ENCODE measurements at places on chromosomes 12 and 14. TPM values are rescaled to one million over a fixed set of nuclear protein-coding genes. Genes with fewer than 3 reads are reported as not detected.
A peak's percentile ranks its signal among the peaks of the same experiment; 100 is the strongest.

GRCh38 chr12:89593873-89594272, 68.0 kb upstream of the POC1B start:
- peak; percentile 45 for DNase-seq

DNA sequence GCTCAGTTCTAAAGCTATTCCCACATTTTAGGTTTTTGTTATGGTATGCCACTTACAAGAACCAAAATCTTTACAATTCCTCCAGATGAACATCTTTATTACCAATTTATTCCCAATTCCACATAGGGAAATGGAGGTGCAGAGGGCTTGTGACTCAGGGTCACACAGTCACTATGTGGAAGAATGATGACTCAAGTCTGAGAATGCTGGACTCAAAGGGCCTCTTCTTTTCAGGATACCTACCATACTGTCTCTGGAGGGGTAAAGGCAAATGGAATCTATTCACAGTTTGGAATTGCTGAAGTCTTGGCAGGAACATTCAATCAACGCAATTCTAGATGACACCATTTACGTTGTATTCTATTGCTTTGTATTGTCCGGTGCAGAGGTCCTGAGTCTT, 48.2 kb upstream of the MANSC4 start:
- no peak for DNase-seq

DNA sequence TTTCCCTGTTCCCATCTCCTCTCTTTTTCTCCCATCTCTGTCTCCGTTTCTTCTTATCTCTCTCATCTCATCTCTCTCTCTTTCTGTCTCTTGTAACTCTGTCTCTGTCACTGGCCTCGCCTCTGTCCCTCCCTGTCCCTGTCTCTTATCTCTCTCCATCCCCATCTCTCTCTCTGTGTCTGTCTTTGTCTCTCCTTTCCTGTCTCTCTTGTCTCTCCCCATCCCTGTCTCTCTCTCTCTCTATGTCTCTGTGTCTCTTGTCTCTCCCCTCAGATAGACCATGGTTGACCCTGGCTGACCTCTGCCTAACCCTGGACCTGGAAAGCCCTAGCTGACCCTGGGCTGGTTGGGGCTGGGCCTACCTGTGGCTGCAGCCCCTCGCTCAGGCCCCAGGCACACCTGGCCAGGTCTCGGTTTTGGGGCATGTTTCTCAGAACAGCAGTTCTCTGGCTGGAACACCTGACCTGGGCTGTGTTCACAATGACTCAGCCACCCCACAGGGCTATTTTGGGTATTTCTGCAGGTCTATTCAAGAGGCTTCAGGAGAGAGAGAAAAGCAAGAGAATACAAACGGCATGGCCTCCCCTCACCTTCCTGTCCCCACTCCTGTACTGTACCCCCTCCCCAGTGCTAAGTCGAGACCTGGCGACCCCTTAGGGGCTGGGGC, 174.4 kb downstream of the TMEM121 start:
- DNase-seq, result no peak

DNA sequence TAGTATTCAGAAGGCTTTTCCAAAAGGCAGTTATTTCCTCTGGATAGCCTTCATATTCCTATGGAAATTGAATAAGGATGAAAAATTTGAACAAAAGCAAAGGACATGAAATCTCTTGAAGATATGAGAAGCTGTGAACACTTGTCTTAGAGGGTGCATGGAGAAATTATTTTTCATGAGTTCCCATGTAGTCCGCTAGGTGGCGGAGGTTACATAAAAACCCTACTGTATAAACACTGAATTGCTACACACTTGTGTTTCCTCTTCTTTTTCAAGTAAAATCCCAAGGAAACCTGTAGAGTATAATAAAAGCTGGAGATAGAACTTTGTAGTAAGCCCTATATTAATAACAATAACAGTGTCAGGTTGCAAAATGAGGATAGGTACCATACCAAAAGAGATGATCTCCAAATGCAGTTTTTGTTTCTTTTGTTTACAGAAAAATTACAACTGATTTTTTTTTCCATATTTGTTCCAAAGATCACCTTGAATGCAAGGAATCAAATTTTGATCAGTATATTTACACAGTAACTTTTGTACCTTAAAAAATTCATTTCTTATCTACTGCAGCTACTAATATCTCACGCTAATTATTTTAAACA, 37.8 kb upstream of the OR4E1 start:
- DNase-seq, result peak; percentile 45

GRCh38 chr12:132926415-132926833, 29.7 kb downstream of the ZNF605 start:
- no peak for DNase-seq

The ABHD12B gene
- total RNA-seq, result not detected

The POTEG gene
- total RNA-seq, result not detected

GRCh38 chr12:131959116-131959515, 9.4 kb downstream of the EP400 start:
- no peak for DNase-seq

The RERG gene
- total RNA-seq, result not detected

- DNase-seq, result no peak
Observed at GRCh38 chr12:49404956-49405355, 37.7 kb downstream of the SPATS2 start.

The CLEC6A gene
- total RNA-seq, result not detected

The SERPINA12 gene
- not detected for total RNA-seq

The GPR65 gene
- total RNA-seq, result not detected

The KCNK10 gene
- 11.0 TPM for total RNA-seq

DNA sequence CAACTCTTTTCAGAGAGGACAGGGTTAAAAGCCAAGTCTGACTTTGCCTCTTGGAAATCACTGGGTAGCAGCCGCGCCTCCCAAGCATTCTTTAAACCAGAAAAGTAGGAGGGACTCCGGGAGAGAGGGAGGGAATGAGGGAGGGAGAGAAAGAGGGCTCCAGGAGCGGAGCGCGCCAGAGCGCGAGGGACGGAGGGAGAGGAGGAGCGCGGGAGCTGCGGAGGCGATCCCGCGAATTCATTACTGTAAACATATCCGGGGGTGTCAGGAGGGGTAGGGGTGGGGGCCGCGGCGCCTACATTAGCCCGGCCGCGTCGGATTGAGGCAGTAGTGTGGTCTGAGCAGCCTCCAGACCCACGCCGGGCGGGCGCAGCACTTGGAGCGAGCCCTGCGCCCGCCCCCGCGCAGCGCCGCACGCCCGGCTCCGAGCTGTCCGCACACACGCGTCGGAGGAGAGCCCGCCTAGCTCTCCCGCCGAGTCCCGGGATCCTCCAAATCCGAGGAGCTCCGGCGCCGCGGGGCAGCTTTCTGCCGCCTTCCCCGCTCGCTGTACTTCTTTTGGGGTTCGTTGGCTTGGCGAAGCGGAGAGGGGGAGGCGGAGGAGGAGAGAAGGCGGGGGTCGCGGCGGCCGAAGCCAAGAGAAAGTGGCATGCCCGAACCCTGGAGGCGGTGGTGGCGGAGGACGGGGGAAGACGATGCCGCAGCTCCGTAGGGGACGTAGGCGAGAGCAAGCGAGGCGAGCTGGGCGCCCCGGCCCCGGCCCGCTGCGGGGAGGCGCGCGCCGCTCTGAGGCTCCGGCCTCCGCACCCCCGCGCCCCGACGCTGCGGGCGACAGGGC, 3.3 kb downstream of the FLRT2 start:
- DNase-seq, result peak; percentile 88

- peak; percentile 88 for DNase-seq
Observed at GRCh38 chr12:8018666-8019581, 13.6 kb upstream of the FOXJ2 start.

- no peak for DNase-seq
Observed at GRCh38 chr12:124422570-124423523, 128.0 kb downstream of the RFLNA start.

DNA sequence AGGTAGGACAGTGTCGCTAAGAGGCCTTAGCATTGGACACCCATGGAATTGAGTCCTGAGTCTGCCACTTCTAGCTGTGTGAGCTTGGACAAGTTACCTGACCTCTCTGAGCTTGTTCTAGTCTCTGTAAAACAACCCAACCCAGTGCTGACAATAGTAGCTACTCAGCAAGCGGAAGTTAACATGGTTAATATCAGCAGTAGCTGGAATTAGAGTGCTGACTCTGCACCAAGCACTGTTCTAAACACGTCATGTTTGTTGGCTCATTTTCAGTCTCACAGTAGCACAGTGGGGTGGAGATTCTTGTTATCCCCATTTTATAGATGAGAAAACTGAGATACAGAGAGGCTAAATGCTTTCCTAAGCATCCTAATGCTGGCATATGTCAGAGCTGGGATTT, 47.5 kb upstream of the RIN3 start:
- DNase-seq, result no peak

The KRT8 gene
- total RNA-seq, result 168 TPM

DNA sequence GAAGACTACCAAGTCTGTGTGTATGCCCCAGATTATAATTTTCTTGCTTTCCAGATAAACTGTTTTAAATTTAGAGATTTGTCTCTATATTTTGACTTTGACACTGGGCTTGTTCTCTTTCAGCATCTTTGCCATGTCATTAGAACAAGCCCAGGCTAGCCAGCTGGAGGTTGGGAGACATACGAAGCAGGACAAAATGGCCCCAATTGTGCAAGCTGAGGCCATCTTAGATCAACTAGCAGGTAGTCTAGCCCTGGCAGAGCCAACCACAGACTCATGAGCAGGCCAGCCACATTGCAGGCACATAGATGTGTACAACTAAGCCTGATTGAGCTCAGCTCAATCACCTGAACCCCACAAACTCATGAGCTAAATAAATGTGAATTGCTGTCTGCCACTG, 321.4 kb downstream of the ATP23 start:
- no peak for DNase-seq

Measured in neural progenitor cell (in vitro differentiated cells).